ENCODE measurements at places on chromosomes 2 and 18. TPM values are rescaled to one million over a fixed set of nuclear protein-coding genes. Genes with fewer than 3 reads are reported as not detected.
A peak's percentile ranks its signal among the peaks of the same experiment; 100 is the strongest.

DNA sequence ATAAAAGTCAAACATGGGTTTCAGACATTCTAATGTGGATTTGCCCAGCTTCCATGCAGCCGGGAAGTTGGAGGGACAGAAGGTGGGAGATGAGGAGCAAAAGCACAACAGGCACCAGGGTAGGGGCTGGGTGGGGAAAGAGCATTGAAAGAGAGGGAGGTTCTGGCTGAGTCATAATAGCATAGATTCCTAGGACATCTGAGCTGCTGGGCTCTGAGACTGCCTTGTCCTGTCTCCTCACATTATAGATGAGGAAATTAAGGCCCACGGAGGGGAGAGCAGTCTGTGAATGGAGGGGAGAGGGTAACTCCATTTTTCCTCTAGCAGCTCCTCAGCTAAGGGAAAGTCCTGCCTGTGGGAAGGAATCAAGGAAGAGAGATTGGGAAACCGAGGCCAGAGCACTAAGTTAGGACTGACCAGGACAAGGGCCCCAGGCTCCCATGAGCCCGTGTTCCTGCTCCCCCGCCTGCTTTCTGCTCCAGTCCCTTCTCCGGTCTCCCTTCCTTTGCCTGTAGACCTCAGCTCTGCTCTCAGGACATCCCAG lies 26.2 kb downstream of the SH2D6 start:
- H3K27ac ChIP-seq, result no peak overlapping the region
- no peak for DNase-seq
- H3K27me3 ChIP-seq, result no peaks in the 10 kb centered on the region
- no peaks in the 10 kb centered on the region for H3K4me1 ChIP-seq
- H3K36me3 ChIP-seq, result no peaks in the 10 kb centered on the region

GRCh38 chr2:142395291-142395690 lies 264.5 kb upstream of the LRP1B start:
- H3K36me3 ChIP-seq, result no peaks in the 10 kb centered on the region
- no peaks in the 10 kb centered on the region for H3K27me3 ChIP-seq
- DNase-seq, result no peak
- H3K4me1 ChIP-seq, result no peaks in the 10 kb centered on the region
- H3K27ac ChIP-seq, result no peak overlapping the region

DNA sequence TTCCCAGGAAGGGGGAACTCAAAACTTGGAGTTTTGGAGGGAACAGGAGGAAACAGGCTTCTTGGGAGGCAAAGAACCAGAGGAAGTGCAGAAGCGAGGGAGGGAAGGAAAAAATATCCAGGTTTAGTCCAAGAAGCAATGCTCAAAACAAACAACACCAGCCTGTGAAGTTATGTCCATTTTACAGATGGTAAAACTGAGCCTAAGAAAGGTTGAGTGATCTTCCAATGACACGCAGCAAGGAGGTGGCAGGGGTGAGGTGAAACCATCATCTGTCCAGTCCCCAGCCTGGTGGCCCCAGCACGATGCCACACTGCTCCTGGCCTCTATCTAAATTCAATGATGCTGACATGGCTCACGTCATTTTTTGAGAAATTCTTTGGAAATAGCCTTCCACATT lies 10.8 kb downstream of the DNMT3A start:
- H3K4me1 ChIP-seq, result peaks cover 11% of the 10 kb centered on the region
- no peaks in the 10 kb centered on the region for H3K36me3 ChIP-seq
- DNase-seq, result no peak

DNA sequence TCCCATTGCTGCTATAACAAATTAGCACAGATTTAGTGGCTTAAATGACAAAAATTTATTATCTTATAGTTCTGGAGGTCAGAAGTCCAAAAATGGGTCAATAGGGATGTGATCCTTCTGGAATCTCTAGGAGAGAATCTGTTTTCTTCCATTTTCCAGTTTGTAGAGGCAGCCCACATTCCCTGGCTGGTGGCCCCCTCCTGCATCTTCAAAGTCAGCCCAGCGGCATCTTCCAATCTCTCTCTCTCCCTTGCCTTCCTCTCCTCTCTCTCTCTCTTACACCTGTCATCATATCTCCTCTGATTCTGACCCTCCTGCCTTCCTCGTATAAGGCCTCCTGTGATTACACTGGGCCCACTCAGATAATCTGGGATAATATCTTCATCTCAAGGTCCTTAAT lies 3.9 kb upstream of the AGAP1 start:
- H3K4me3 ChIP-seq, result no peak overlapping the region
- H3K27me3 ChIP-seq, result peaks cover under 1% of the 10 kb centered on the region
- no peak overlapping the region for H3K27ac ChIP-seq

DNA sequence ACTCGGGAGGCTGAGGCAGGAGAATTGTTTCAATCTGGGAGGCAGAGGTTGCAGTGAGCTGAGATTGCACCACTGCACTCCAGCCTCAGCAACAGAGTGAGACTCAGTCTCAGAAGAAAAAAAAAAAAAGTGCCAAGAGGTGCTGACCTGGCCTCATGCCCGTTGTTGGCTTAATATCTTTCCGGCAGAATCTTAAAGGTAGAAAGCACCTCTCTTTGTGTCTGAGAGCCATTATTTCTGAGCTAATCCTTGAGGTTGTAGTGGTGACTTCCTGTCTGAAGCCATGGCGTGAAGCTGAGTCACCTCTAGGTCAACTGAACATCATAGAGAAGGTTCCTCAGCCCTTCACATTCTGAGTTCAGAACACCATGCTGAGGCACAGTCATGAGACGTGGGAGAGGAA lies 60.4 kb downstream of the WDSUB1 start:
- no peak overlapping the region for H3K4me3 ChIP-seq
- H3K36me3 ChIP-seq, result peaks cover 58% of the 10 kb centered on the region
- DNase-seq, result no peak
- H3K27ac ChIP-seq, result peak overlapping the region; percentile 66
- no peaks in the 10 kb centered on the region for H3K27me3 ChIP-seq

GRCh38 chr2:230774348-230774951 lies 61.8 kb downstream of the CAB39 start:
- no peak overlapping the region for H3K27ac ChIP-seq
- H3K36me3 ChIP-seq, result no peaks in the 10 kb centered on the region
- peaks cover 3% of the 10 kb centered on the region for H3K4me1 ChIP-seq
- H3K4me3 ChIP-seq, result no peak overlapping the region

Gene MSTN
- 0.18 TPM for total RNA-seq
